CD4-positive, alpha-beta T cell treated with Interleukin-4 for 1 hour (primary cell): ENCODE measurements at places on chromosomes 12 and 14.
A peak's percentile ranks its signal among the peaks of the same experiment; 100 is the strongest.

GRCh38 chr12:79295572-79295971 lies 395.2 kb downstream of the PAWR start:
- DNase-seq = no peak

GRCh38 chr12:92721130-92721529 lies 18.3 kb downstream of the PLEKHG7 start:
- no peak for DNase-seq

- peak; percentile 85 for DNase-seq
These were observed 240.1 kb upstream of the OR4E1 start for GRCh38 chr14:21913759-21914158.

DNA sequence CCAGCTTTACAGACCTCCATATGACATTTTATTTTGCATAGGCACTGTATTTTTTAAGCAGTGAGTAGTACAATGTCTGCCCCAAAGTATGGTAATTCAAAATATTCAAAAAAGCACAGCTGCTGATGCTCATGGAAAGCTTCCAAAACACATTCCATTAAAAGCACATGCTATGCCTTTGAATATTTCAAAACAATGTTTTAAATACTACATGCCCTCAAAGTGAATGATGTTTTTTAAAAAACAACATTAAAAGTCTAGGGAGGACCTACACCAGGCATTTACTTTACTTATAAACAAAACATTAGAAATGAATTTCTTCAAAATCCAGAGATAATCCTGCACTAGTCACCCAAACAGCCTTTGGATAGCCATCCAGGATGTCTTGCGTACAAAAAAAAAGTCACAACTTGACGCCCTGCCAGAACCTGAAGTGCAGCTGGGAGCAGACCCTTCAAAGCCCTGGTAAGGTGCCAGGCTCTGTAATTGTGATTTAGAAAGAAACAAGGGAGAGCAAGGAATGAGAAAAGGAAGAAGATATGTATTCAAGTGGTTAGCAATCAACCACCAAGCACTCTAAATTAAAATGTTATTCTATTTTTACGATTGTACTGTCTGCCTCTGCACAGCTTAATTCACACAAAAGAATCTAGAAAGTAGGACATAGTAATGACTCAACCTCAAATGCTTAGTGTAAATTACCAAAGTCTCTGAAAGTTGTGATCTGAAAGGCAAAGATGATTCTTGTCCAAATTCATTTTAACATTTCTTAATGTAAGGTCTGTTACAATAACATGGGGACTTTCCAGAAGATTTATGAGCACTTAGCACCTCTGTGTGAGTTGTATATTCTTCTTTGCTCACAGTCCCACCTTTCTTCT lies 31.9 kb downstream of the CEP83 start:
- DNase-seq = no peak

DNA sequence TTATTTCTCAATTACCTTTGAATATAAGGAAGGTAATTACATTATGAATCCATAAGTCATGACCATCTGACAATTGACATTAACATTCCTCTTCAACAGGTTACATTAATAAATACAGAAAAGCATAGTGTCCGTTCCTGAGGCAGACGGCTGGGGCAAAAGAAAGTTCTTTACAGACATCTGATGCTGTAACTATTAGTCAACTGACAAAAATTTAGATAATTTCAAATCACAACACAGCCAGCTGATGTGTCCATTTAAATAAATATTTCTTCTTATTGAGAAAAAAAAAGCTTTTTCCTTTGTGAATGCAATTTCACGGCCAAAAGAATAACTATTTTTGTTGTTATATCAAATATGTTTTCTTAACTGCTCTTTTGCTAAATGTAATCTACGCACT lies 9.2 kb upstream of the PYROXD1 start:
- DNase-seq = no peak

DNA sequence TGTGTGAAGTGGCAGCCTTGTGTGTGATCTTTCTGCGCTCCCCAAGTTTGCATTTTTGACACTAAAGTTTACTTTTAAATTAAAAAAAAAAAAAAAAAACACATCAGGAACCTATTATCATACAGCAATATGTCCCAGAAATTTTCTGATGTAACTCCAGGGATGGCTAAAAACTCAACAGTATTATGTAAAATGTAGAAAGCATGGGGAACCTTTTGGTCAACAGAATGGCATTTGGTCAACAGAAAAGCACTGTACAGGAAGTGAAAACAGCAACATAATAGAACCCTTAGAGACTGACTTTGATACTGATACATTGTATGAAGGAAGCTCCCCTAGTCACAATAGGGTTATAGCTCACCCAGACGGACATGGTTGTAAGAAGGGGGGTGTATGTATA lies 224.3 kb downstream of the ITPR2 start:
- no peak for DNase-seq

GRCh38 chr12:133203344-133204263 lies 22.3 kb downstream of the ZNF268 start:
- DNase-seq = no peak

DNA sequence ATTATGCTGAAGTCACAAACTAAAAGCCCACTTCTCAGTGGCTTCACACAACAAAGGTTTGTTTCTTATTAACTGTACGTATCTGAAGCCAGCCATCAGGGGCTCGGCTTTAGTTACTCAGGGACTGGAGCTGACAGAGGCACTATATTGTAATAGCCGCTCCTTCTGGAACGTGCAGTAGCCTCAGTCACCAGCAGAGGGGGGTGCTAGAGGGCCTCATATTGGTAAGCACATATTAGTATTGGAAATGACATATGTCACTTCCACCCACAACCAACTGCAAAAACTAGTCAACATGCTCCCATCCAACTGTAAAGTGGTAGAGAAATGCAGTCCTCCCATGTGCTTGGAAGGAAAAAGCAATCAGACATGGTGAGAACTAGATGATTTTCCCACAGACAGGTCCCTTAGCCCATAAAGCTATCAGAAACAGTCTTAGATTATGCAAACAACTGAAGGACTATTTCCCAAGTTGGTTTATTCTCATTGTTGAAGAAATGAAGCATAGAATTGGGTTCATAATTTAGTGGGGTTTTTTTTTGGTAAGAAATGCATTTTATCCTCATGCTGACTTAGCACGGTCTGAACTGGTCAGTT lies 183.6 kb upstream of the G2E3 start:
- peak; percentile 53 for DNase-seq

DNA sequence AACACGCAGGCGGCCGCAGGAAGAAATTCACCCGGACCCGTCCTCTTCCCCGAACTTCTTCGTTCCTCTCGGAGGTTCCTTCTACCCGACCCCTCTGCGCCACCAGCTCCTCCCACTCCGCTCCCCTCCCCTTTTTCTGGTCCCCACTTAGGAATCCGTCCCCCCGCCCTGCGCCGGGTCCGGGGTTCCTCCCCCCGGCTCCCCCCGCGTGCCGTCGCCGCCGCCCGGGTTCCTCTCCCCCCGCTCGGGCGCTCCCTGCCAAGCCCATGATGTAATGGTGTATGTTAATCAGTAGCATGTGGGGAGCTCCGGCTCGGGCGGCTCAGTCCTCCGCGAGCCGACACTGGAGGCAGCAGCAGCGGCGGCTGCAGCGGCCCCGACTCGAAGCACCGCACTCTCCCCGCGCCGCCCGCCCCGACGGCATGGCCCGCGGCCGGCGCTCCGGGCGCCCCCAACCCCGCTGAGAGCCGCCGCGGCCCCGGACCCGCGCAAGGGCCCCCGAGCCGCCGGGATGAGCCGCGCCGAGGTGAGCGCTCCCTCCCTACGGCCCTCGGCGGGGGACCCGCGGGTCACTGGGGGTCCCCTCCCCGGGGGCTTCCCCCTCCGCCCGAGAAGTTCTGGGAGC lies 1.0 kb upstream of the SAMD4A start:
- DNase-seq = peak; percentile 86

- no peak for DNase-seq
These were observed 33.9 kb downstream of the FOXN3 start for GRCh38 chr14:89382901-89383845.

DNA sequence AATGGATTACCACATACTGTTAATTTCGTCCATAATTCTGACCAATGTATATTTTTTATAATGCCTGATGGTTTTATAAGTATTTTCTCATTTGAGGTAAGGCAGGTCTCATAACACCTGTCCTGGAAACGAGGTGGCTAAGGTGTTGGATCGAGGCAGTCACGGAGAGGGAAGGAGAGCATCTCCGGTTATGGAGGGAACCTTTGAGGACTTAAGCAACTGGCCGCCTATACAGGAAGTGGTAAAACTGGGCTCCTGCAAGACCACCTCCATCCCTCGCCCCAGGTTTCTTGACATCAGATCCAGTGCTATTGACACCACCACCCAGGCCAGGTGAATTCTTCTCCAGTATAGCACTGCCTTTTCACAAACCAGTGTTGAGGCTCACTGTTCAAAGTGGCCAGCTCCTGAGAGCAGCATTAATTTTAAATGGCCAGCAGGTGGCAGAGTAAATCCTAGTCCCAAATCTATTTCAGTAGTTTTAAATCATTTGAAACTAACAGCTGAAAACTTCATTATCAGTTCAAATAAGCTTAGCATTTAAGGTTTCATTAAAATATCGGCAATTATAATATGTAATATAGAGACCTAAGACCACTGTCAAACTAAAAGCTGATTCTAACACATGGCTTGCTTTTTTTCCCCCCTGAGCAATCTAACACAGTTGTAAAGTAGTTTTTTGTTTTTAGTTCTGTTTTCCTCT lies 100.8 kb downstream of the PPM1A start:
- DNase-seq = no peak

- no peak for DNase-seq
These were observed 26.8 kb upstream of the LYZ start for GRCh38 chr12:69321351-69321750.

DNA sequence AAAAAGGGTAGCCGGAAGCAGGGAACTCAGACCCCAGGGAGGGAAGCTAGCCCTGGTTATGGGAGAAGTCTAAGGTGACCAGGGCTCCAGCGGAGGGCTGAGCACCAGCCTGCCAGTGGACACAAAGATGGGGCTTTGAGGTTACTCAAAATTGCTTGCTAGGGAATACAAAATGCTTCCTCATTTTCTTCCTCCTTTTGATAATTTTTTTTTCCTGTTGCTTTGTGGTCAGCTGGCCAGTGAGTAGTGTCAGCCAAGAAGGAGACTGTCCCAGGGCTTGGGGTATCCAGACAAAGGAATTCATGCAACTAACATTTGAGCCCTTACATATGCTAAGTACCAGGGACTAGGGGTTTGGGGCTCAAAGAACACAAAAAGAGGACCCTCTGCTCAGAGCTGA lies 206.2 kb downstream of the PPM1H start:
- no peak for DNase-seq

- no peak for DNase-seq
These were observed 54.1 kb upstream of the ARHGAP5 start for GRCh38 chr14:32022938-32023466.

- no peak for DNase-seq
These were observed 2.2 kb downstream of the NPFF start for GRCh38 chr12:53505086-53505485.

DNA sequence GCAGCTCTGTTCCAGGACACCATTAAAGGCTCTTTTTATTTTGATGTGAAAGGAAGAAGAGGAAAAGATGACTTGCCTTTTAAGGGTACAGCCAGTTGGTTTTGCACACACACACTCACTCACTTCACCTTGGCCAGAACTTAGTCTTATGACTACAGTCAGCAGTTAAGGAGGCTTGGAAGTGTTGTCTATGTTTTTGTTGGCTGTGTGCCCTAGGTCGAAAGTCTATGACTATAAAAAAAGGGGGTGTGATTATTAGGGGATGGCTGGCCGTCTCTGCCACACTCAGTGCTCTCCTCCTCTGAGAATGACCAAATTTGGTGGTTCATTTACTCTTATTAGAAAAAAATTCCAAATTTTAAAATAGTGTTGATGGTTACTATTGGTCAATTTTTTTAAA lies 139.5 kb upstream of the OTX2 start:
- no peak for DNase-seq

- DNase-seq = no peak
These were observed 22.3 kb downstream of the SEL1L start for GRCh38 chr14:81511111-81511904.

- DNase-seq = peak; percentile 98
These were observed at the start of the genes ERG28 and TTLL5 for GRCh38 chr14:75660630-75661498. ERG28 (minus strand) TSS chr14:75660876; CDS start chr14:75657502, 3,374 bp downstream. TTLL5 (plus strand) TSS chr14:75661246; CDS start chr14:75663150, 1,904 bp downstream.

- DNase-seq = no peak
These were observed 89.4 kb downstream of the R3HDM2 start for GRCh38 chr12:57341275-57341990.

DNA sequence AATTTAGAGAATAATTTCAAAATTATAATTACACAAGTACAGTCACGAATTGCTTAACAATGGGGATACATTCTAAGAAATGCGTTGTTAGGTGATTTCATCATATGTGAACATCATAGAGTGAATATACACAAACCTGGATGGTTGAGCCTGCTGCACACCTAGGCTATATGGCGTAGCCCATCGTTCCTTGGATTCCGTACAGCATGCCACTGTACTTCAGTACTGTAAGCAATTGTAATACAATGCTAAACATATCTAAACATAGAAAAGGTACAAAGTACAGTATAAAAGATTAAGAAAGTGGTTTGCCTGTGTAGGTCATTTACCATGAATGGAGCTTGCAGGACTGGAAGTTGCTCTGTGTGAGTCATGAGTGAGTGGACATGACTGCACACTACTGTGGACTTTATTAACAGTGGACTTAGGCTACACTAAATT lies 286.2 kb downstream of the CACNA1C start:
- DNase-seq = peak; percentile 24

DNA sequence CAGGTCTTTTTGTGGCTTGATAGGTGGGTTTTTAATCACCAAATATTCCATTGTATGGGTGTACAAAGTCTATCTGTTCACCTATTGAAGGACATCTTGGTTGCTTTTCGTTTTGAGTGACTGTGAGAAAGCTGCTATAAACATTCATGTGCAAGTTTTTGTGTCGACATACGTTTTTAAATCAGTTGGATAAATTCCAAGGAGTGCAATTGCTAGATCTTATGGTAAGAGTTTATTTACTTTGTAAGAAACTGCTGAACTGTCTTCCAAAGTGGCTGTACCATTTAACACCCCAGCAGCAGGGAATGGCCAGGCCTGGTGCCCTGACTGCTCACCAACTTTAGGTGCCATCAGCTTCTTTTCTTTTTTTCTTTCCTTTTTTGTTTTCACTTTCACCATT lies 45.5 kb upstream of the C14orf180 start:
- no peak for DNase-seq

DNA sequence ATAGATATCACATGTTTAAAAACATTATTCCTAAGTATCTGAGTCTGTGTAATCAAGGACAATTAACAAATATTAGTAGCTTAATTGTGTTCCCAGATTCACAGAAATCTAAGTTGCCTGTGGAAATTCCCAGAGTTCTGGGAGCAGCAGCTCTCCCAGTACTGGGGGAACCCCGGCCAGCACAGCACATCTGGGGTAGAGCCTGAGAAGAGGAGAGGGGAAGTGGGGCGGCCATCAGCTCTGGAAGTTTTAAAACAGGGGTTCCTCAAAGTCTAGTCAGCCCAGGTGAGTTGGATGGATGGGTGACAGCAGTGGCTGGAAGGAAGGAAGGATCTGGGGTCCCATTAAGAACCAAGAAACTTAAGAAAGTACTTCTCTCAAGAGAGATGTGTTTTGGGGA lies 24.6 kb downstream of the PRICKLE1 start:
- DNase-seq = no peak

GRCh38 chr14:61607570-61608244 lies 87.6 kb upstream of the HIF1A start:
- DNase-seq = no peak

- DNase-seq = peak; percentile 33
These were observed 1.0 kb upstream of the SOCS2 start for GRCh38 chr12:93571365-93571924.
